ENCODE measurements at places on chromosomes 7 and 10. TPM values are rescaled to one million over a fixed set of nuclear protein-coding genes. Genes with fewer than 3 reads are reported as not detected.

Gene GBX1
- 0.19 TPM for polyA plus RNA-seq

Gene TAS2R3
- 0.65 TPM for polyA plus RNA-seq

GRCh38 chr10:103720328-103720963, 134.9 kb downstream of the SH3PXD2A start:
- no peak for DNase-seq

DNA sequence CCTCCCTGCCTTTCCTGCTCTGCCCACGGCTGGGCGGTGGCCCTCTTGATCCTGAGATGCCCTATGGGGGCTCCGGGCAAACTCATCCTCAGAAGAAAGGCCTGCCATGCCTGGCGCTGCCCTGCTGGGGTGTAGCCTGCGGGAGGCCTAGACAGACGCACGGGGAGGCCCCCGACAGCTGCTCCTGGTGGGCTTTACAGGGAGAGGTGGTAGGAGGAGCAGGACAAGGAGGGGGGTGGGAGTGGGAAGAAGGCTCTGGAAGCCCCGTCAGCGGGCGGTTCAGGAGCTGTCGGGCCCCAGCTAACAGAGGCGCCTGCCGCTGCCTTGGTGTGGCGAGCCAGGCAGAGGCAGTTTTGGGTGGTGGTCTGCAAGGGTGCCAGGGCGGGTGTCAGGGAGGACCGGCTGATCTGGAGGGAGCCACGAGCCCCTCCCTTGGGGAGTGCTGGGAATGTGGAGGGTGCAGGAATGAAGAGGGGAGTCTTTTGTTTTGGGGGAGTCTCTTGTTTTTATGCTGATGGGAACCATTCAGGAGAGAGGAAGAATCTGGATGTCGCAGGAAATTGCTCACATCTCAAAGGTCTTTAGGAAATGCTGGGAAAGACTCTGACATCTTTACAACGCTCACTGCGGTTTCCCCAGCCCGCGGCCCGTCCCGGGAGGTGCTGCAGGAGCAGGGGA, 63.5 kb downstream of the CFAP46 start:
- DNase-seq, result no peak

DNA sequence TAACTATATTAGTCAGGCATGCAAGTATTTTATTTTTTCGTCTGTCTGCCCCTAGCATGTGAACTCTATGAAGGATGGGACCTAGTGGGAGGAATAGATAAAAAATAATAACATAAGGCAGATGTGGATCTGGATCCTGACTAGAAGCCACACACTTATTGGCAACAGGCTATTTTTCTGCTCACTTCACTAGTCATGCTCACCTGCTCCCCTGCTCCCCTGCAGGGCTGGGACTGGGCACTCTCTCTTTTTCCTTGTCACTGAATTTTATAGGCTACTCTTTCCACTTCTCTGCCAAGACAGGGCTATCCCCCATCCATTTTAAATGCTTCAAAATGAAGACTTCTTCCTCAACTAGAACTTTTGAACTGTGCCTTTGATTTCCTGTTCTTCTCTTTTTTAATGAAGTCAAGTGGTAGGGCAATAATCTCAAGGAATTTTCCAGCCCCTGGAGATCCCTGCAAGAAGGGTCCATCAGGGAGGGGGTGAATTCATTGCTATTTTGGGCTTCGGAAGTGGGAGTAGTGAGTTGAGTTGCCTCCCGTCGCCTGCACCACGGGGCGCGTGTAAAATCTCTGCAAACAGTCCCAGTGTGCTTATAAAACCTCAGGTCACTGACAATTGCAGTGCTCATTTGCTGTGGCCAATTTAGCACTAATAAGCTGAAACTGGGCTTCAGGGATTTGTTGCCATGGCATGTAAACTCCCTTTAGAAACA, 156.7 kb upstream of the NPVF start:
- no peak for DNase-seq

- no peak for DNase-seq
These were observed 74.6 kb upstream of the ATP6V0A4 start for GRCh38 chr7:138872576-138872975.

- no peak for DNase-seq
These were observed 13.3 kb upstream of the FGFR2 start for GRCh38 chr10:121611393-121612159.

- no peak for DNase-seq
These were observed 70.5 kb downstream of the KLF6 start for GRCh38 chr10:3714531-3714930.

DNA sequence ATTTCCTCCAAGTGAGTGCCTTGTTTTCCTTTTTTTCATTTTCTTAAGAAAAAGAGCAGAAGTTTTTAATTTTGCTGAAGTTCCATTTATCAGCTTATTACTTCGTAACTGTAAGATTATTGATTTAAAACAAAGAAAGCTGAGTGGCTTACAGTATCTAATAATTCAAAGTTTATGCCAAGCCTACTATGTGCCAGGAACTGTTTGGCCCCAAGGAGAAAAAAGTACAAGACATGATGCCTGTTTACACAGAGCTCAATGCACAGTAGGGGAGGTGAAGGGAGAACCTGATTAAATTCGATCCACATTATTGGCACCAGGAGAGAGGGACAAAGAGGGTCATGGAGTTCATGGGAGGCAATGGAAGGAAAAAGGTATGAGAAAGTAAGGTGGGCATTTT, 419.3 kb upstream of the ZMIZ1 start:
- DNase-seq, result no peak

Gene PTTG1IP2
- polyA plus RNA-seq, result not detected

GRCh38 chr10:91559750-91560149, 73.1 kb downstream of the PPP1R3C start:
- no peak for DNase-seq

Gene HPS1
- polyA plus RNA-seq, result 35.6 TPM

Gene INA
- 1.1 TPM for polyA plus RNA-seq

GRCh38 chr7:155807789-155808548, 4.3 kb downstream of the SHH start:
- DNase-seq, result no peak

- DNase-seq, result no peak
These were observed 15.1 kb downstream of the HTR7 start for GRCh38 chr10:90842725-90843124.

GRCh38 chr7:50353894-50354595, 49.5 kb downstream of the IKZF1 start:
- no peak for DNase-seq

Gene HOXA7
- 31.7 TPM for polyA plus RNA-seq

DNA sequence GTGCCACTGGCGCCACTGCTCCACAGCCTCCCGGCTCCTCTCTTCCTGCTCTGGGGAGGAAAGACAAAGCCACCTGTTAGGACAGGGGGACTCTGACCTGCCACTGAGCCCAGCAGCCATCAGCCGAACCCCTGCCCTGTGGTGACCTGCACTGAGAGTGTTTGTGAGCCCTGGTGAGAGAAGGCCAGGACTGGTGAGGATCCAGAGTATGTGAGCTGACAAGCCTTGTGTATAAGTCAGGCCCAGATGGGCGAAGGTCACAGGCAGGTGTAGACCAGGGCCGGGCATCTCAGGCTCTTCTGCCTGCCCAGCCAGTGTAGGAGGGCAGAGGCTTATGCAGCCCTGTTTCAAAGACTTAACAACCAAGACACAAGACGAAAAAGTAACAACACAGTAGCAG, 12.0 kb downstream of the UCMA start:
- no peak for DNase-seq

DNA sequence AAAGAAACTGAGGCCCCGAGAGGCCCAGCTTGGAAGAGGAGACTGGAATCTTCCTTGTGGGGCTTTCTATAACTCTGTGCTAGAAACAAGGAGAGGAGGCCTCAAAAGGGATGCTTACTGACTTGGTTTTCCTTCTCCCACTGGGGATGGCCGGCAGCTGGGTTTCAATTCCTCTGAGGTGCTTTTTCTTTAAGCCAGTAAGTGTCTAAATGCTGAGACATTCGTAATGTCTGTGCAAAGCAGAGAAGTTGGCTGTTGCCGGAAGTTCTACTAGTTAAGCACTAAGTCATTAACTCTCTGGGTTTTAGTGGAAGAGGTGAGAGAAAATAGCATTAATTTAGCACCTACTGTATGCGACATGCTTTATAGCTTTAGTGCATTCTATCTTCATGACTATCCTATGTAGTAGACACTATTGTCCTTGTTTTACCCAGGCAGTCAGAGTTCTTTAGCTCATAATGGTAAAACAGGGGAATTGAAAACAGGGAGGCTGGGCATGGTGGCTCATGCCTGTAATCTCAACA, 135.2 kb downstream of the RGS10 start:
- DNase-seq, result no peak

- DNase-seq, result no peak
These were observed 6.0 kb upstream of the GNA12 start for GRCh38 chr7:2849941-2850766.

Measured in renal cortex interstitium (tissue), 15 donors.